ENCODE measurements at places on chromosomes 2 and 18.

DNA sequence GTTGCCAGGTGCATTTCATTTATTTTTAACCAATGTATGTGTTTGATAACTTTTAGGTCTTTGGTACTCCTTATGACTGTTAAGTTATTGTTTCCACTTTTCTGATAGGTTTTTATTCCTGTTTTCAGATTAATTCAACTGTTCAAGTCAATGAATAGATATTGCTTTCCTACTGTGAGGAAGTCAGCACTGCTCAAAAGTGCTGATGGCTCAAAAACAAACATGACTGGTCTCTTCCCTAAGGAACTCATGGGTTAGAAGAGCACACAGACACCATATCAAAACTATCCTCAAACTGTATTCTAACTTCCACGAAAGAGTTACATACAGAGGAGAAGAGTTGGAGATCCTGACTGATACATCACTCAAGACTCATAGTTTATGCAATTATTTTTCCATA lies 39.9 kb upstream of the REG3G start:
- no peak for DNase-seq

DNA sequence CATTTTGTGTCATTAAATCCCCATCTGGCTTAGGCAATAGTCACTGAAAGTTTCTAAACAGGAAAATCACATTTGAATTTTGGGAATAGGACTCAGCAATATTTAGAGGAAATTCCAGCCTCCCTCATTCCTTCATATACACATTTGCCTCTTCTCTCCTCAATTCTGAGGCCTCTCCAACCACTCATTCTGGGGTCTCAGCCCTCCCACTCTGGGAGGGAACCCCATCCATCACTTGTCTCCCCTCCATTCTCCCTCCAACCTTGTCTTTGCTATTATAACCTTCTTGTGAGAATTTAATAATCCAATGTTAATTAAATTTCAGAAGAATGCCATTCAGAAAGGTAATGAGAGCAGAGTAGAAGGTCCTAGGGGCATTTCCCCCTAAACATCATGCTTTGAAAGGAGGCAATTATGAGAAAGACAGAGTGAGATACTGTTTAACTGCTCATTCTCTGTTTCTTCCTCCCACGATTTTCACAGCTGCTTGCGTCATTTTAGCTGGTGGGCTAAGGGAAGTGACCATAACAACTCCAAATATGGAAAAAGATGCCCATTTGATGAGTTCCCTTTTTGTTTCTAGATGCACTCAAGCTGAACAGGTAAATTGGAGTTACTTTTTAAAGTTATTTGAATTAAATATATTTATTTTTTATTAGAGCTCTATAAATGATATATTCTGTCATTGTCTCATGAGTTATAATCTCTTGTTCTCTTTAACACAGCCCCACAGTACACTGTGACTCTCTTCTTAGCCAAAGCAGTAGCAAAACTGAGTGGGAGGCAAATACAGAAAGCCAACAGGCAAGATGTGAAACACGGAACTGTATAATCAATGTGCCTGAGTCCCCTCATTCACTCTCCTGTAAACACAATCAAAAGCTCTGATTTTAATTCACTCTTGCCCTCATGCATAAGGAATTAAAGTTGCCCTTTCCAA lies 135.1 kb downstream of the DLGAP1 start:
- DNase-seq, result no peak

DNA sequence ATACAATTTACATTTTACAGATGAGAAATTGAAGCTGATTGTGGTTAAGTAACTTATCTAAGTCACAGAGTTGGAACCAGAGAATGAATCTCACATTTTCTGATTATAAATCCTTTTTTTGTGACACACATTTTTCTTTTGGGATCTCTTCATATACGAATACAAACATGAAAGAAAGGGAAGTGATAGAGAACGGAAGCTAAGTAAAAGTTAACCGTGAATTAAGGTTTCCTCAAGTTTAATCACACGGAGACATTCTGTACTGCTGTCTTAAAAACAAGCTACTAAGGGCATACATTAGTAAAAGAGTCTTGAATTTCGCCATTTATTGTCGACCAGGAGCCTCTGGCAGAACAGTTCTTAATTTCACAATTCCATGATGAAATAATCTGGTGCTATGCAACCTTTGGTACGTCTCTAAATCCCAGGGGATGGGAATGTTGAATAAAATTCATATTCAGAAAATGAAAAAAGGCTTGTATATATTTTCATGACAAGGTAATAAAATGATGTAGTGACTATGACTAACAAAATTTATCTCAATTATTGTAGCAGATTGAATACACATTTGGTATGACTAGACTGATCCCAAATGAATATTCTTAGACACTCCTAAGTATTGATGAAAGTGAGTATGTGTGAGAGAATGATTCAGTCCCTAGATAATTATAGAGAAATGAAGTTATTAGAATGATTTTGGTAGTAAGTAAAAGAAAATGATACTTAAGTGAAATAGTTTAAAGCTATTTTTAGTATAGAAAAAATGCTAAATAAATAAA lies 40.3 kb upstream of the ZSWIM2 start:
- no peak for DNase-seq

- no peak for DNase-seq
Measured at GRCh38 chr2:73131807-73132206, 19.1 kb upstream of the RAB11FIP5 start.

- DNase-seq, result no peak
Measured at GRCh38 chr2:64540615-64541014, 16.5 kb downstream of the AFTPH start.

DNA sequence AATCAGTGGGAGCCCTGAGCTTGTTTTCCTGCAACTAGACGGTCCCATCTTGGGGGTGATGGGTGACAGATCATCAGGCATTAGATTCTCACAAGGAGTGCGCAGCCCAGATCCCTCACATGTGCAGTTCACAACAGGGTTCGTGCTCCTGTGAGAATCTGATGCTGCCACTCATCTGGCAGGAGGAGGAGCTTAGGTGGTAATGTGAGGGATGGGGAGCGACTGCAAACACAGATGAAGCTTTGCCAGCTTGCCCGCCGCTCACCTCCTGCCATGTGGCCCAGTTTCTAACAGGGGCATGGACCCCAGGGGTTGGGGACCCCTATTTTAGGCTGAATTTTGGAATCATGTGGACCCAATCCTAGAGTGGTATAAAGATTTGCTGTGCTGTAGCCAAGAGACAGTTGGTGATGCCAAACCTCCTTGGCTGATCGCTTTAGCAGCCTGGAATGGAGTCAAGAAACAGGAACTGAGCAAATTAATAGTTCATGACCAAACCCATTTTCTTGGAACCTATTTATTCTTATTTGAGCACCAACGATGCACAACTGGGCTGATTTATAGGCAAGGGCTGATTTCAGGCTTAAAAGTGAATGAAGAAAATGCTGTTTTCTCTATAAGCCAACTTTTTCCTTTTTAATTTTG lies 25.7 kb downstream of the LPIN1 start:
- no peak for DNase-seq

GRCh38 chr18:46346213-46346612 lies 242.0 kb downstream of the HAUS1 start:
- DNase-seq, result no peak

DNA sequence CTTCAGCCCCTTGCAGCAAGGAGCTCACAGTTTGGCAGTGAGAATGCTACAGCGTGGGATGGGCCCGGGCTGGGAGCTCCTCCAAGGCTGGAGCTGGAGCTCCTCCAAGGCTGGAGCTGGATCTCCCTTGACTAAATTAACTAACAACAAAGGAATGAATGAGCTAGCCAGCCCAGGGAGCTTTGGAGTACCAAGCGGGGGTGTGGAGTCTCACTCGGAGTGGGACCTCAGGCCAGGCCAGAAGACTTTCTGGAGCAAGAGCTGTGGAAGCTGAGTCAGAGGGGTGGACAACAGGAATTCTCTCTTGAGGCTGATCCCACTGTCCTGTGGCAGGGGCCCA lies 244.7 kb upstream of the HS6ST1 start:
- DNase-seq, result no peak

GRCh38 chr2:64745562-64745961 lies 91.8 kb upstream of the SERTAD2 start:
- DNase-seq, result no peak

- DNase-seq, result peak; percentile 26
Measured at GRCh38 chr2:239396881-239397681, 3.7 kb downstream of the HDAC4 start.

DNA sequence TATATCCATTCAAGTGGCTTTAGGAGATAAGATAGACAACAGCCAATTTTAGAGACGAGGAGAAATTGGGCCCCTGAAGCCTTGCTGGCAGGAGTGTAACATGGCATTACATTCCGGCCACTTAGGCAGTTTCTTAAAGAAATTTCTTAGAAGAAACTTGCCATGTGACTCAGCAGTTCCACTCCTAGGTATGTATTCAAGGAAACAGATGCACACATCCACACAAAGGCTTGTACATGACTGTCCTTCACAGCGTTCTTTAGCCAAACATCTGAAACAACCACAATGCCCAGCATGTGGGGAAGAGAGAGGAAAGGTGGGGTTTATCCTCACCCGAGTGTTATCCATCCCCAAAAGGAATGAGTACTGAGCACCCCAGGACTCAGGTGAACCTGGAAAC lies 107.1 kb downstream of the NFATC1 start:
- no peak for DNase-seq

GRCh38 chr2:66962716-66963115 lies 434.4 kb upstream of the ETAA1 start:
- no peak for DNase-seq

DNA sequence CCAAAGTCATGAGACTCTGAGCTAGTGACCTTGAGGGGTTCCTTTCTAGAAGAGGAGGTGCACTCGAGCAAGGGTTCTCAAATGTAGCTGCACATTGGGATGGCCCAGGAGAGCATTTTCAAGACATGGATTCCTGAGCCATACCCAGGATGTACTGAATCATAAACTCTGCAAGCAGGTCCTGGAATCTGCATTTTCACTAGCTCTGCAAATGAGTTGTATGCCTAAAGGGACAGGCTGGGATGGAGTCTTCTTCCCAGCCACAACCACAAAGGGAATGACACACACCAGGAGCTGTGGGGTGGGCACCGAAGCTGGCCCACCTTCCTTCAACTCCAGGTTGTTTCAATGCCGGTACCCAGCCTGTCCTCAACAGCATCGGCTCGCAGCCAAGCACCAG lies 90.6 kb downstream of the GALNT14 start:
- DNase-seq, result no peak

DNA sequence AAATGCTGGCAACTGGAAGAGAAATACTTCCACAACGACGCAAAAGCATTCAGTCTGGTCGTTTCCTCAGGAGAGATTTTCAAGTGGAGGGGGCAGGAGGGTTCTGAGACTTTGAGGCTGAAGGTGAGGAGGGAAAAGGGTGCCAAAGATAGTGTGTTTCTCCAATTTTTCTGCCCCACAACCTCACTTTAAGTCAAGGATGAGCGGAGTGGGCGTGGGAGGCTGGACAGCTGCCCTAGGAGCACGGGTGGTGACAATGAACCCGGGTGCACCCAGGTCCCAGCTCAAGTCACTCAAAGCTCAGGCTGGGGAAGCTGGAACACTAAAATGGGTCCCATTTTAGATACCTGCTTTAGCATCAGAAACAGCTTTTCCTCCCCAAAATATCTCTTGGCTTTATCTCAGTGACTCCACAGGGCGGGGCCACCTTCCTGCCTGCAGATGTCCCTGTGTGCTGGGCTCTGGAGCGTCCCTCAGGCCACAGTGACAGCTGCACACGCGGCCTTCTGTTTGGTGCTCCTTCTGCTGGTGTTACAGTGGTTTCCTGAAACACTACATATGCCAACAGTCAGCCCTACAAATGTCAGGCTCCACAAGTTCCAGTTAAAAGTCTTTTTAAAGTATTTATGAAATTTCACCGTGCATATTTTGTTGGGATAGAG lies 1.4 kb upstream of the MBP start:
- DNase-seq, result no peak

- no peak for DNase-seq
Measured at GRCh38 chr2:26312471-26312870, 33.5 kb upstream of the SELENOI start.

DNA sequence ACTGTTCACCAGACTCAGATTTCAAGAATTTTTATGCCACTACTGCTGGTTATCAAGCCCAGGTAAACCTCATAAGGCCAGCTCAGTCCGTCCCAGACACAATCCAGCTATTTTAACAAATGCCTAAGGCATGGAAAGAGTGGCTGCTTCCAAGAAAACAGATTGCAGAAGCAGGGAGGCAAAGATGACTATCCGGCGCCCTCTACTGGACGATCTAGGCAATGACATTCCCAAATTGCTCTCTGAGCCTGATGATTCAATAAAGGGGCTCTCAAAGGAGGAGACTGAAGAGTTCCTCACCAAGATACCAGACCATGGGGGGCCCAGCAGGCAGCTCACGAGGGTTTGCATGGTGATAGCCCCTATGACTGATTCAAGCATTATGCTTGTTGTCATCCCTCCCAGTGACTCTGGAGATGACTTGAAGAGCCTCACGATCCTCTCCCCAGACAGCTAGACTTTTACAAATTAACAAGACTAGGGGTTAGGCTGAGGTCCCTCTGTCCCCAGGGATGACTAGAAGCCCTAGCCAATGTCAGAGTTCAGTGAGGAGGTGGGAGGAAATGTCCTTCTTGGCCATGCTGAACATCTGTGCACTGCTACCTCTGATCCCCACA lies 25.0 kb downstream of the SERPINB8 start:
- DNase-seq, result peak; percentile 29

DNA sequence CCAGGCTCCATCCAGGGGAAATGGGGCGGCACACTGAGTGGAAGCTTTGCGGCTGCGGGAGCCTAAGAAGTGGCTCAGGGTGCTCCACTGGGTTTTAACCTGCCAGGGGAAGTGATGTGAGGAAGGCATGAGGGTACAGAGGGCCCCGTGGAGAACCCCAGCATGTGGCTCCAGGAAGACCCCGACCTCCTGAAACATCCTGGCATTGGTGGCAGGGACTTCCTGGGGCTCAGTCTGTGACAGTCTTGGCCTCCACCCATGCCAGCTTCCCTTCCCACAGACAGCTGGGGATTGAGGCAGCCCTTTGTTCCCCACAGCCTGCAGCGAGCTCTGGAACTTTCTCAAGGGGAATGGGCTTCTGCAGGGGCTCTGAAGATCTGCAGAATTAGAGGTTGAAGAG lies 146.6 kb downstream of the TNS1 start:
- no peak for DNase-seq

- no peak for DNase-seq
Measured at GRCh38 chr2:104412384-104412783, 441.5 kb upstream of the POU3F3 start.
